ENCODE measurements at places on chromosomes 6 and 20.

- DNase-seq: peak; percentile 34
These were observed 17.5 kb upstream of the ZNF831 start for GRCh38 chr20:59145924-59146779.

GRCh38 chr6:5520796-5521195 is 259.5 kb downstream of the FARS2 start:
- DNase-seq: no peak

- DNase-seq: no peak
These were observed 15.2 kb downstream of the CDH4 start for GRCh38 chr20:61267241-61267640.

- peak; percentile 88 for DNase-seq
These were observed 121.8 kb downstream of the SULF2 start for GRCh38 chr20:47663354-47664067.

GRCh38 chr6:44262467-44263353 is 2.6 kb downstream of the NFKBIE start:
- no peak for DNase-seq
